ENCODE measurements at places on chromosomes 16 and 17.

DNA sequence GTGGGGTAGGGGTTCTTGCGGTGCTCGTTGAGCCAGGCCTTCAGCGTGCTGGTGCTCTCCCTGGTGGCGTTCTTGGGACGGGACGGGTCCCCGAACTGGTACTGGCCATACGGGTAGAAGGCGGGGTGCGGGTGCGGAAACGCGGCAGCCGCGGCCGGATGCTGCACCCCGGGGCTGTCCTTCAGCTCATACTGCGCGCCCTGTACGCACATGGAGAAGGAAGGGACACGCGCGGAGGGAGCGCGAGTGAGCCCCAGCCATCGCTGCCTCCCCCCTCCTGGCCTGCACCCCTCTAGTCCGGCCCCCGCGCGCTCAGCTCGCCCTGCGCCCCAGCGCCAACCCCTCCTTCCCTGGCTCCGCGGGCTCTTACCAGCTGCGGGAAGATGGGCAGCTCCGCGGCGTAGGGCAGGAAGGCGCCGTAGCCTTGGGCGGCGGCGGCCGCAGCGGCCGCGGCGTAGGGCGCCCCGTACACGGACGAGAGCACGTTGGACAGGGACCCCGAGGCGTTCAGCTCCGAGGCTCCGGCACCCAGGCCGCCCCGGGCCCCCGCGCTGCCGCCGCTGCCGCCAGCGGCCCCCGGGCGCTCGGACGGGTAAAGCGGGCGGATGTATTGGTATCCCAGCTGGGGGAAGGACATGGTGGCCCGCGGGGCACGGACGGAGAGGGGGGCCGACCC, 1.0 kb downstream of the IRX3 start:
- DNase-seq, result no peak

- DNase-seq, result no peak
These were observed 50.2 kb downstream of the CDK5R1 start for GRCh38 chr17:32536736-32537643.

DNA sequence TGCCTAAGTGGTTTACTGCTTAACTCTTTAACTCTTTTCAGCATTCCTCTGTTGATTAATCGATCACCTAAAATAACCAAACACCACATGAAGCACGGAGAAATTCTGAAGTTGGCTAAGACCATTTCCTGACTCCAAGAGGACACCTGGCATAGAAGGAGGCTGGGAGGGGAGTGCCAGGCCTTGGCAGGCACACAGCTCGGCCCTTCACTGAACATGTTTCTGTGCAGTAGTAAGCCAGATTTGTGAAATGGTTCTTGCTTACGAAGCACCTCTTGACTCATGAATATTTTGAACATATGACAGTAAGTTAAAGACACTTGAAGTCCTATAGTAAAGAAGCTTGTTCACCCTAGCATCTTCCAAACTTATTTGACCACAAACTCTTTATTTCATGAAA, 82.3 kb downstream of the FOXL1 start:
- DNase-seq, result no peak

DNA sequence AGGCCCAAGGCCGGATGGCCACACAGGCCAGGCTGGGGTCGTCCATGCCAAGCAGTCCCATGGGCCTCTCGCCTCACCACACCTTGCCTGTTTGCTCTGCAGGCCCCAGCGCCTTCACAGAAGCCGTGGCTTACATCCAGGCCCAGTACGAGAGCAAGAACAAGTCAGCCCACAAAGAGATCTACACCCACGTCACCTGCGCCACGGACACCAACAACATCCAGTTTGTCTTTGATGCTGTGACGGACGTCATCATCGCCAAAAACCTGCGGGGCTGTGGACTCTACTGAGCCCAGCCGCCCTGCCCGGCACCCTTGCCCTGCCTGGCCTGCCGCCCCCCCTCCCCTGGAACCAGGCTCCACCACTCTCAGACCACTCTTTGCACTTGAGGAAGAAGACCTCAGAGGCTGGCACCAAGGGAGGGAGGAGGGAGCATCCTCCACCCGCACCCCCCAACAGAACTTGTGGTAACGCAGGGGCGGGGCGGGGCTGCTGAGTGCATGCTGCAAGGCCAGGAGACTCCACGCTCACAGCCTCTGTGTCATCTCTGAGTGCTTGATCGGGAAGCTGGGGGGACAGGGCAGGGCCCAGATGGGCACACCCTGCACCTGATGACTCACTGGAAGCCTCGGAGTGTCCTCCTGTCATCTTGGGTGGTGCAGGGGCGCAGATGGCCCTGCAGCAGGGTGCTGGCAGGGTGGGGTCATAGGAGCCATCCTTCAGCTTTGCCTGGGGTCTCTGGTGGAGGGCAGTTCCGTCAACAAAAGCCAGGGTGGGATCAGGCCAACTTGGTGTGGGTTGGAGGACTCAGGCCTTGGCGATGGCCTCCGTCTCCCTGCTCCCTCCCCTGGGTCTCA, 81.5 kb downstream of the AMFR start:
- no peak for DNase-seq

GRCh38 chr17:66431910-66432309, 129.5 kb downstream of the PRKCA start:
- DNase-seq, result no peak

- no peak for DNase-seq
These were observed 14.9 kb downstream of the RHOT1 start for GRCh38 chr17:32157225-32157624.

DNA sequence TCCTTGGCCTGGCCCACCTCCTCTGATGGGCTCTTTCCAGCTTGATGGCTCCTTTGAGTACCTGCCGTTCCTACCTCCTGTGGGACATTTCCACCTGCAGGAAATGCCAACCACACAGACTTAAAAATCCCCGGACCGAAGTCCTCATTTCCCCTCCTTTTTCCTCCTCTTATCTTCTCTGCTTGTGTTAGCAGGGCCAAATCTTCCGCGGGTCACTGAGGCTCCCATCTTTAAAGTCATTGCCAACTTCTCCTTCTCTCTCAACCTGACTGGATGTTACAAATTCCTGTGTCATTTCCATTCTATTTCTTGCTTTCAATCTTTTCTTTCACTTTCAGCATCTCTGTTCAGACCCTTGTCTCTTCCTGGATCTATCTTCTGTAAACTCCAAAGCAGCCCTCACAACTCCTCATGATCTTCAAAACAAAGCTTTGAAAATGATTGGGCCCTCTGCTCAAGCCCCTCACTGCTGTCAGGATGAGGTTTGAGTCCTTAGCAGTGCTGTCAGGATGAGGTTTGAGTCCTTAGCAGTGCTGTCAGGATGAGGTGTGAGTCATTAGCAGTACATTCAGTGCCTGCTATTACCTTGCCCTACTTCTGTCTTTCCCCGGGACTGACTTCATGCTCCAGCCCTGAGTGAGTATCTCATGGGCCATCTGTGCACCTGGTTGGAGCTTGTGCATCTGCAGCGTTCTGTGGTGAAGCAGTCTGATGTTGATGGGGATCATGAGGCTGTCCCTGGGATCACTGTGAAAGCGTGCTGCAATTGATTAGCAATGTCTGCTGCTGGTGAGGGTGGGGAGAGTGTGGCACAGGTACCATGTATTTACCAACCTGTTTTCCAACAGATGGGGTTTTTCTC, 100.1 kb downstream of the IRF8 start:
- no peak for DNase-seq

GRCh38 chr16:13186813-13187212, 285.4 kb downstream of the SHISA9 start:
- no peak for DNase-seq

DNA sequence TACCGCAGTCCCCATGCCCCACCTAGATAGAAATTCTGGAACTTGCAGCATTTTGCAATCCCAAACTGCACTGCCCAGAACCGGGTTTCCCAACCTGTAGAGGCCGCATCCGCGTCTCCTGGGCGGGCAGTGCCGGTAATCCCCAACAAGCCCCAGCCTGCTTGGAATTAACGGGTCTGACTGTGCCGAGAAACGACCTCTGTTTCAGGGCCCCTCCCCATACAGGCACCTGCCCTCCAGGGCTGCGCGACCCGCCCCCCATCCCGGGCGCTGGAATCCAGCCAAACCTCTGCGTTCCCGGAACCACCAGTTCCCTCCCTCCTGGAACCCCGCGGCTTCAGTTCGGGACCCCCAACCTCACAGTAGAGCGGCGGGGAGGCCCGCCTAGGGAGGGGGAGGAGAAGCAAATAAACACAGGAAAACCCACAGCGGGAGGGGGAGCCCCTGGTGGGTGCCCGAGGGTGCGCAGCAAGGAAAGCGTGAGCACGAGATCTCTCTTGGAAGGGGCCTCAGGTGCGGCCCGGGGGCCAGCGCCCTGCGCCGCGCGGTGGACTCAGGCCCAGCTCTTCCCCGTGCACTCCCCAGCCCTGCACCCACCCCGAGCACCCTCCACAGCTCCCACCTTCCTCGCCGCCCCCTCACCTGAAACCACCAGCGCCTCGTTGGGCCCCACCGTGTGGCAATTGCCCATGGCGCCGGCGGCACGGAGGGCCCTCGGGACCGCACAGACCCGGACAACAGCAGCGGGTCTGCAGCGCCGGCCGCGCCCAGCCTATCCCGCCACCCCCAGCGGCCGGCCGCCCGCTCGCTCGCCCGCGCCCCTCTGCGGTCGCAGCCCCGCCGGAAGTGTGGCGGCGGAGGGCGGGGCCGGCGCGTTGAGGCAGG, at the start of gene FLOT2:
Gene FLOT2 (minus strand): TSS at position 850 of the 885 bp plus-strand sequence. CDS start 159 bp downstream, at position 691.
- DNase-seq, result no peak
